ENCODE measurements at places on chromosomes 6 and 20.

DNA sequence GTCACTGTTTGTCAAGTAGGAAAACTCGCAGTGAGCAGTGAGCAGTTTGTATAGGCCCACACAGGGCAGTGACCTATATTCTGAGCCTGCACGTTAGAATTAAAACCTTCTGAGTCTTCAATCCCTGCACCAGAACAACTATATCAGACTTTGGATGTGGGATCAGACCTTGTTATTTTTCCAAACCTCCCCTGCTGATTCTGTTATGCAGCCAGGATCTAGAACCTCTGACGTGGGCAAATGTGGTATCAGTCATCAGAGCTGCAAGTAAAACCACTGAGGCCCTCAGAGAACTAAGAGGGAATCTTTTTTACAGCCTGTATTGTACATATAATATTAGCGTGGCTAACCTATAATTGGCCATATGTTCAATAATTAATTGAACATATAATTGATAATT is 32.0 kb upstream of the AKAP7 start:
- no peak for DNase-seq

DNA sequence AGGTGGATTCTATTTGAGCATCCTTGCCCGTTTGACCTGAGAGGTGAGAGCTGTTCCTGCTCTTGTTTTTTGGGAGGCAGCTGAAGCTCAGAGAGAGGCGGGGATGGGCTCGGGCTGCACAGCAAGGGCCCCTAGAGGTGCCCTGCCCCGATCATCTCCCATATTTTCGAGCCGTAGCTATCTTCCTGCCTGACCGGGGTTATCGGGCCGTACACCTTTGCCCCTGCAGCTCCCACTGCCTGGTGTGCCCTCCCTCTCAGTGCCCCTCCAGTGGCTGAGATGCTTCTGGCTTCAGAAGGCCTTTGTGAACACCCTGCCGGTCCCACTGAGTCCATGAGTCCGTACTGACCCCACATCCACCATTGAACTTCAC is 6.7 kb downstream of the SRC start:
- DNase-seq = no peak

GRCh38 chr6:27706431-27706830 is 205.8 kb downstream of the OR2B2 start:
- no peak for DNase-seq

- DNase-seq = no peak
Observed at GRCh38 chr6:168355716-168356522, 36.3 kb upstream of the DACT2 start.

DNA sequence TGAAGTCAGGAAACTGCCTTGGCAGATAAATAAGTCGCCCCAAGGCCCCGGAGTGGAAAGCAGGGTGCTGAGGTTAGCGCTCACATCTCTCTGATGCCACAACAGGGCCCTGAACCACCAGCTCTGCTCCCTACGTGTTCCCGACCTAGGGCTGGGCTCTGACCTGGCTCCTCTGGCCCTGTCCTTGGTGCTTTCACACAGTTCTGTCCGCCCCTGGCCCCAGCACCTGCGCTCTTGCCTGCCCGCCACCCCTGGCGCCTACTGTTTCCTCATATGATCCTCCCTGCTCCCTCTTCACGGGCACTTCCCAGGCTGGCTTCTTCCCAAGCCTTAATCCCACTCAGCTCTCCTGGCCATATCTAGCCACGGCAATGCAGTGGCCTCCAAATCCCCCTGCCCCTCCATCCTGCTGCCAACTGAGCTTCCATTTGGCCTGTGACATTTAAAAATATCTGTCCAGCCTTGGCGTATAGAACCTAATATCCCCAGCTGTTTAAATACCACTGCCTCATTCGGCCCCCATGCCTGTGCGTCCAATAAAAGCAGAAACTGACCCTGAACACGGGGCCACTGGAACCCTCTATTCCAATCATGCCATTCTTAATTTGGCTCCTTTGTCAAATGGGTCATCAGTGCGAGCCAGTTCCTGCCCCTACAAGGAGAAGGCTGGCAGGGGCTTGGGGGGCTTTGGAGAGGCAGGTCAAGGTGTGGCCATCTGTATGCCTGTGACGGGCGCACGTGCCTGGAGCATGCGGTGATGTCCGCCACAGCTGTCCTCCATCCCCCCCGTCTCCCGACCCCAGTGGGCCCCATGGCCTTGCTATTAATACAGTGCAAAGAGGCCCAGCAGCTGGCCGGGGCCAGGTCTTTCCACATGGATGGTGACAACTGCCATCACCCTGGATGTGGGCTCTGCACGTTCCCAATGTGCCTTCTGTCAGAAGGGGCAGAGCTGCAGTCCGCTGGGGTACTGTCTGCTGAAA is 27.7 kb downstream of the GNAS-AS1 start:
- no peak for DNase-seq

DNA sequence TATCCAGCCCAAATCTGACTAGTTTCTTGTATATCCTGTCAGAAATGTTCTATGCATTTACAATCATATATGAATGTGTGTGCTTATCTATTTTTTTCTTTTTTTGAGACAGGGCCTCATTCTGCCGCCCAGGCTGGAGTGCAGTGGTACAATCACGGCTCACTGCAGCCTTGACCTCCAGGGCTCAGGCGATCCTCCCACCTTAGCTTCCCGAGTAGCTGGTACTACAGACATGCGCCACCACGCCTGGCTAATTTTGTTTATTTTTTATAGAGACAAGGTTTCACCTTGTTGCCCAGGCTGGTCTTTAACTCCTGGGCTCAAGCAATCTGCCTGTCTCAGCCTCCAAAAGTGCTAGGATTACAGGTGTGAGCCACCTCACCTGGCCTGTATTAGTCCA is 3.0 kb upstream of the RAB44 start:
- DNase-seq = no peak
